ENCODE measurements at places on chromosomes 3 and 15.

DNA sequence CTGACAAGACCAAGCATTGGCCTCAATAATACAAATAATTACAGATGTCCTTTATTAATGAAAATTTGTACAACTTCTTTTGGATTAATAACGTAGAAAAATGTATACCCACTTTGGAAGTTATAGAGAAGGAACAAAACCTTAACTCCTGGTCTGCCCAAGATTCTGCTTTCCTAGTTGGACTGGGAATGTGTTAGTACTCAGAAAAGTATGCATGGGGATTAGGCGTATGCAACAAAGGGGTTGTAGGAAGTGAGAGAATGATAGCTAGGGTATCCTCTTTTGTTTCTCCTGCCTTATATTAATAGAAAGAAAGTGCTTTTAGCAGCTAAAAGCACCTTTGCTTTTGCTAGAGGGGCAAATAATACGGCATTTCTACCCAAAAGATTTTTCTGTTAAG is 116.2 kb upstream of the LRRFIP2 start:
- no peak for DNase-seq

DNA sequence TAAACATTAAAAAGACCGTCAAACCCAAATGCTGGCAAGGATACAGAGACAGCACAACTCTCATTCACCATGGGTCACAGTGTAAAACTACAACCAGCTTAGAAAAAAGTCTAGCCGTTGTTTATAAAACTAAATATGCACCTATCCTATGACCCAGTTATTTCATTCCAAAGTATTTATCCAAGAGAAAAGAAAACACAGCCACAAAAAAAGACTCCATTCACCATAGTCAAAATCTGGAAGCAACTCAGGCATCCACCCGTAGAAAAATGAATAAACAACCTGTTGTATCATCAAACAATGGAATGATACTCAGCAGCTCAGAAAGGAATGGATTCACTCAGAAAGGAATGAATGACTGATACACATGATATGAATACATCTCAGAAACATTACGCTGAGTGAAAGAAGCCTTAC is 28.6 kb downstream of the PLD1 start:
- no peak for DNase-seq

GRCh38 chr3:197445896-197446699 is 109.7 kb downstream of the BDH1 start:
- DNase-seq = no peak

DNA sequence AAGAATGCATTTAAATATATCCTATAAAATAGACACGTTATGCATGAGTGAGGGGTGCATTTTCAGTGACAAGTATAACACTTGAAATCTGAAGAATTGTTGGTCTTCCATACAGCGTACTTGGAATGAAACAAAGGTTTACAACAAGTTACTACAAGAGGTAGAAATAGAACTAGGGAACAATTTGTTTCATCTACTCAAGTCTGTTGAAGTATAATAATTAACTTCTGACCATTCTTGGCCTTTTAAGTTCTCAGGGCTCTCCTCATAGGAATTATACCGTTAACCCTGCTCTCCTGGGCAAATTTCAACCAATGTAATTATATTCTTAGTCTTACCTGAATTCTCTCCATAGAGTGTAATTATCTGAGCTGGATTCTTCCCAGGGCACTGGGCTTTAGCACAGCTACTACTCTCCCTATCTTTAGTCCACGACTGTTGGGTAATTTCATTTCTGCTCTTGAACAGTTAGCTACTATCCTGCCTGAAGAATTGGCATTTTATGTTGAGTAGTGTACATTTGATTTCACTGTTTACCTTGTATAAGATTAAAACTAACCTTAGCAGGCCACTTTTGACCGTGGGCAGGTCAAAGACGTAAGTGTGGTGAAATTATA is 100.6 kb downstream of the UBE2E2 start:
- no peak for DNase-seq

- no peak for DNase-seq
These were observed 25.0 kb downstream of the DAG1 start for GRCh38 chr3:49495023-49495422.

DNA sequence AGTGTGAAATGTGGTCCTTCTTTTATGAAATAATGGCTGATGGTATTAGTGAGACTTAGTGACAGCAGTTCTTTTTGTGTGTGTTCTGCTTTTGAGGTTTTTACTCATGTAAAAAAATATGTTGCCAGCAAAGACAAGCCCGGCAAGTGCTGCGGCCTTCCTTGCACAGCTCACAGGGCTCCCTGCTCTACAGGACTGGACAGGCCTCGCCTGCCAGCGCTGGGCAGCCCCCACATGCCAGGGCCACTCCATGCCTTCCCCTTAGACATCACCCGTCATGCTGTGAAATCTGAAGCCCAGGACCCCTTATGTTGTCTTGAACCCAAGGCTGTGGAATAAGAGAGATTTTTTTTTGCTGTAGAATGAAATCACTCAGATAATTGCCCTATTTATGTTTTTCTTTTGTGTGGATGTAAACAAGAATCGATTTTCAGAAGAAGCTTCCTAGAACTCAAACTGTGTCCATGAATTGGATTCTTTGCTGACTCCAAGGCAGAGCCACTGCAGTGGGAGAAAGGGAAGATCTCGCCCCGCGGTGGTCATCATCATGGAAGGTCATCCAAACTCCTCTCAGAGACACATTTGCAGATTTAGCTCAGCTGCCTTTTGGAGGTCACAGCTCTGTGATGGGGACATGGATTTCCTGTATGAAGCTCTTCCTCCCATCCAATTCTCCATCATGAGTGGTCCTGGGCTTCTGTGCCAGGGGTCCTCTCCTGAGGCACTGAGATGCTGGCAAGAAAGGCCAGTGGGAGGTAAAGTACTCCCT is 150.8 kb downstream of the ATP10A start:
- no peak for DNase-seq

DNA sequence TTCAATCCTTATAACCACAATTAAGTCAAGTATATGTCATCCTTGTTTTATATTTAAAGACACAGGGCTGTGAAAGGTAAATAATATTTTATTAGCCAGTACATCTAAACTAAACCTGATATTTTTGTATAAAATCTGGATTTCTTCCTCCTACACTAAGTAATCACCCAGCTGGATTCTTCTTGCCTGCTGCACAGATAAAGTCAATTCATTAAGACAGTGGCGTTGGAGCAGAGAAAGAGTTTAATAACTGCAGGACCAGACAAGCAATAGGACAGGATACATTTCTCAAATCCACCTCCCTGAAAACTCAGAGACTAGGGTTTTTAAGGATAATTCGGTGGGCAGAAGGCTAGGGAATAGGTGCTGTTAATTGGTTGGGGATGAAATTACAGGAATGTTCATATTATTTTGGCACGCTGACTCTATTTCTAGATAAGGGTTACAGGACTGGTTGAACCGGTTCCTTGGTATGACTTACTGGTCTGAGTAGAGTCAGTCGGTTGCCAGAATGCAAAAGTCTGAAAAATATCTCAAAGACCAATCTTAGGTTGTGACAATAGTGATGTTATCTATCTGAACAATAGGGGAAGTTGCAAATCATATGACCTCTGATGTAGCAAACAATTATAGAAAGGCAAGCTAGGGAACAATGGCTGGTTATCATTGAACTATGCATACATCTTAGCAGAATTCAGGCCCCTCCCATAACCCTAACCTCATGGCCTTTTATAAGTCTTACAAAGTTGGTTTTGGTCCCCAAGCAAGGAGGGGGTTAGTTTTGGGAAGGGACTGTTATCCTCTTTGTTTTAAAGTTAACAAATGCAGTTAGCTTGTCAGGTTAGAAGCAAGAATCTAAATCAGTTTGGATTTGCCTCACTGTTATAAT is 244.8 kb downstream of the ALCAM start:
- DNase-seq = no peak

GRCh38 chr3:99172736-99173657 is 271.5 kb upstream of the DCBLD2 start:
- peak; percentile 4 for DNase-seq

- no peak for DNase-seq
These were observed 344.7 kb downstream of the NEK10 start for GRCh38 chr3:27024493-27024892.

DNA sequence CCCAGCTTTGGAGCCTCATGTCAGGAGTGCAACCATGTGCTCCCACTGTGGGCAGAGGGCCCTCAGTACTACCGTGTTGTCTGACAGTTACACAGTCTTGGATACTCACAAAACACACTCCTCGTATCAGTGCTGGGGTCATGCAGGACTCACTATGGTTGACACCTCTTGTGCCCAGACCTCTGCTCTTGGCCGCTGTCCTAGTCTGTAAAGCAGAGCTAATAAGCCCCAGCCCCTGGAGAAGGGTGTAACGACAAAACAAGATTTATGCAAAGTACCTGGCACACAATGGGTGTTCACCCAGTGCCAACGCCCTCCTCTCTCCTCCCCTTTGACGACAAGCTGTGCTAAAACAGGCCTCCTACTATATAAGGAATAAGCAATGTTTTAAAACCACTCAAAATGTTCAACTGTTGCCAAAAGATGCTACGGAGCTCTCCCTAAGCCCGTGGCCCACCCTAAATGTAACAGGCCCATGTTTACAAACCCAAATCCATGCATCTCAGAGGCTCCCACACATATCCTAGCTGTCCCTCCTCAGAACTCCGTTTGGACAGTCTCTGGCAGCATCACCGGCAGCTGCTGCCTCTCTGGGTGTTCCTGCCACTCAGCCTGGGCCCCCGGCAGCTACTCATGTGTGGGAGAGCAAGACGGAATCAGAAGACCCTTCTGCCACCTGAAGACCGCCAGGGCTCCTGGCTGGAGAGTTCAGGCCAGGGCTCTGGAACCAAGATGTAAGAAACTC is 65.8 kb downstream of the MRPL46 start:
- DNase-seq = no peak

DNA sequence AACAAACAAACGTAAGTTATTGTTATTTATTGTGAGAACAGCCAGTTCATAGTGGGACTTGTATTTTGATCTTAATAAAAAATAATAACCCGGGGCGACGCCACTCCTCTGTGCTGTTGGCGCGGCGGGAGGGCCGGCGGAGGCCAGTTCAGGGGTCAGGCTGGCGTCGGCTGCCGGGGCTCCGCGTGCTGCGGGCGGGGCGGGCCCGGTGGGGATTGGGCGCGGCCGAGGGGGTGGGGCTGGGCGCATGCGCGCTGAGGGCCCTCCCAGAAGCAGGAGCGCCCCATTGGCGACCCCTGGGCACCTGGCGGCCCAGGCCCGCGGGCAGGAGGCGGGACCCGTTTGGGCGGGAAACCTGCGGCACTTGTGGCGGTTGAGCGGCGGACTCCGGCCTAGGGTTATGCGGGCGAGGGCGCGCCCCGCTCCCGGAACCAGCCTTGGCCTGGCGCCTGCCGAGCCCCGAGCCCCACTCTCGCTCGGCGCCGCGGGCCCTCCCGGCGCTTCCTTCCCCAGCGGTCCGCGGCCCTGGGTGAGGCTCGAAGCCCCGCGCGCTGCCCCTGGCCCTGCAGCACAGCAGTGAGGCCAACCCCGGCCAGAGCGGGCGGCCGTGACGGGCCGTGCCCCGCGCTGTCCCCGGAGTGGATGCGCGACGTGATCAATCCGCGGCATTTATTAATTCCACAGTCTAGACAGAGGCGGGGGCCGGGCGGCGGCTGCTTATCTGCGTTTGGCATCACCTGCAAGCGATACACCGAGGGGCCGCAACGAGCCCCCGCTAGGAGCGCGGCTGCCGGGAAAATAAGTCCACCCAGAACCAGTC is 6.0 kb downstream of the ISL2 start:
- no peak for DNase-seq

- DNase-seq = no peak
These were observed 162.5 kb downstream of the TPRG1 start for GRCh38 chr3:189334064-189334920.

DNA sequence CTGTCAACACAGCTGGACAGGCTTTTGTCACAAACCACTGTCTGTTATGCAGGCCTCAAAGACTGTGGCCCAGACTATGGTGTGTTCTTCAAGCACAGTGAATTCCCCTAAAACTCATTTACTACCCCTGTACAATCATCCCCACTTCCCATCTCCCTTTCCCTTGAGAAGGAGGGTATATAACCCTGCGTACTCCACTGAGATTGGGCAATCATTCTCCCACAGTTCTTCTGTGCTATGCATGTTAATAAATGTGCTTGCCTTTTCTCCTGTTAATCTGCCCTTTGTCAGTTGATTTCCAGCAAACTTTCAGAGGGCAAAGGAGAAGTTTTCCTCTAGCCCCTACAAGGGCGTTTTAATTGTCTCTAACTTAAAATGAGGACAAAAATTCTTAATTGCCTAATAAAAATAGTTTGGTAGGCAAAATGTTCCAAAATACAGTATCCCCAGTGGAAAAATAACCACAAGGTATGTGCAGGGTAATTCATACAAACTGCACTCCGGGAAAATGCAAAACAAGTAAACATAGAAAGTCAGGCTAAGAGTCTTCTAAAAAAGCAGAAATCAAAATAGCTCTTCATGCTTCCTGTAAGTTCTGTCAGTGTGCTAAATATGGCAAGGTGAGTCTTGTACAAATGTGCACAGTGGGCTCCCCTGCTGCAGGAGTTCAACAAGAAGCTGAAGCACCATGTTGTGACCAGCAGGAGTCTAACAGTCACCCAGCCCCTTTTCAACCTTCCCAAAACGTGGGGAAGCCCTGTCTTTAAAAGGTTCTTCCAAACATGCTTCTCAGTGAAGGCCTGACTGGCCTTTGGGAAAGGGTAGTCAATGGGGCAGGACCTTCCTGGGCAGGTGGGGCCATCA is 10.2 kb downstream of the ATP10A start:
- no peak for DNase-seq

DNA sequence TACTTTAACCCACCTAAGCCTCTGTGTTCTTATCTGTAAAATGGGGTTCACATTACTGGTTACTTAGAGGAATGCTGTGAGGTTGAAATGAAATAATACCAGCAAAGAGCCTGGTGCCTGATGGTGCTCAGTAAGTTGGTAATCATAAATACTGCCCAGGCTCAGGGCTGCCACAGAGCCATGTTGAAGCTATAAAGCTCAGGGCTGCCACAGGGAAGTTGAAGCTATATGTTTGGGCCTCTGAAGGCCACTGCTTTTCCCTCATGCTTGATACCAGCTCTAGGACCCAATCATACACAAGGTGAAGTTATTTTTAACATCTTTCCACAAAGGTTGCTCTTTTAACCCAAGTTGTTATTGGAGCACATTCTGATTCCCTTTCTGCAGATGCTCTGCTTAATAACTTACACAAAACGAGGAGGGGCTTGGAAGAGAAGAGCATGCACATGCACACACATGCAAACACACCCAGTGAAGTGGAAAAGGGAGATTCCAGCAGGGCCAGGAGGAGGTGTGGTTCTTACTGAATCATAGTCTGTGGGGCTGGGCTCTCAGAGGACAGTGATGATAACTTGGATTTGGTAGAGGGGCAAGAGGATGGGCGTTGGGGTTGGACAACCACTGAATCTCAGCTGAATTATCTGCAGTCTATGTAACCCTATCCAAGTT is 17.4 kb downstream of the PARP14 start:
- DNase-seq = no peak

- no peak for DNase-seq
These were observed 256.0 kb downstream of the OCA2 start for GRCh38 chr15:27843146-27843545.

Data from stimulated activated CD8-positive, alpha-beta memory T cell treated with anti-CD3 and anti-CD28 coated beads, Interleukin-15, amount 100 ng/mL, for 48 hours (primary cell).